ENCODE measurements at places on chromosomes 1 and 21.

GRCh38 chr1:96722958-96723357 lies 1.4 kb downstream of the PTBP2 start:
- no peak for DNase-seq

DNA sequence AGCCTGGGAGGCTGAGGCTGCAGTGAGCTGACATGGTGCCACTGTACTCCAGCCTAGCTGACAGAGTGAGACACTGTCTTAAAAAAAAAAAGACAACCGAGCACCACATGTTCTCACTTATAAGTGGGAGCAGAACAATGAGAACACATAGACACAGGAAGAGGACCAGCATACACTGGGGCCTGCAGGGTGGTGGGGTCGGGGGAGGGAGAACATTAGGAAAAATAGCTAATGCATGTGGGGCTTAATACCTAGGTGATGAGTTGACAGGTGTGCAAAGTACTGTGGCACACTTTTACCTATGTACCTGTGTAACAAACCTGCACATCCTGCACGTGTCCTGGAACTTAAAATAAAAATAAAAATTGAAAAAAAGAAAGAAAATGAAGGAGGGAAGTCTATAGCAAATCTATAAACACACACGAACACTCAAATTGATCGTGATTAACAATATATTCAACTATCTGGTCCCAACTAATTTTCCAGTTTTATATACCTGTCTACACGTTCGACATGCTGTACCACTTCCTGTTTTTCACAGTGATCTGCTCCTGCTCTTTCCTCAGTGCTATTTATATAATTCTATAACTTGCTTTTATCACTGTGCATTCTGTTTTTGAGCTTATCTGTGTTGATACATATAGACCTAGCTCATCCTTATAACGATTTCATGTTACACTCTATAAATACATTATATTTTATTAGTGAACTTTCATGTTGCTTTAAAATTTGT lies 27.2 kb downstream of the AK5 start:
- no peak for DNase-seq

DNA sequence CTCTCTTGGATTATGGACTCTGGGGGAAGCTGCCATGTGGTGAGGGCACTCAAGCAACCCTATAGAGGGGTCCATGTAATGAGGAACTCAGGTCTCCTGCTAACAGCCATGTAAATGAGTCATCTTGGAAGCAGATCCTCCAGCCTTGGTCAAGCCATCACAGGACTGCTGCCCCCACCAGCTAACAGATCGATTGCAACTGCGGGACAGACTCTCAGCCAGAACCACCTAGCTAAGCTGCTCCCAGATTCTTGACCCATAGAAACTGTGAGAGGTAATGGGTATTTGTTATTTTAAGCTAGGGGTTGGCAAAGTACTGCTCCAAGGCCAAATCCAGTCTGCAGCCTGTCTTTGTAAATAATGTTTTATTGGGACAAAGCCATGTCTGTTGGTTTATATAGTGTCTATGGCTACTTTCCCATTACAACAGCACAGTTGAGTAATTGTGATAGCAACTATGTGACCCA lies 27.6 kb upstream of the MAP3K7CL start:
- no peak for DNase-seq

DNA sequence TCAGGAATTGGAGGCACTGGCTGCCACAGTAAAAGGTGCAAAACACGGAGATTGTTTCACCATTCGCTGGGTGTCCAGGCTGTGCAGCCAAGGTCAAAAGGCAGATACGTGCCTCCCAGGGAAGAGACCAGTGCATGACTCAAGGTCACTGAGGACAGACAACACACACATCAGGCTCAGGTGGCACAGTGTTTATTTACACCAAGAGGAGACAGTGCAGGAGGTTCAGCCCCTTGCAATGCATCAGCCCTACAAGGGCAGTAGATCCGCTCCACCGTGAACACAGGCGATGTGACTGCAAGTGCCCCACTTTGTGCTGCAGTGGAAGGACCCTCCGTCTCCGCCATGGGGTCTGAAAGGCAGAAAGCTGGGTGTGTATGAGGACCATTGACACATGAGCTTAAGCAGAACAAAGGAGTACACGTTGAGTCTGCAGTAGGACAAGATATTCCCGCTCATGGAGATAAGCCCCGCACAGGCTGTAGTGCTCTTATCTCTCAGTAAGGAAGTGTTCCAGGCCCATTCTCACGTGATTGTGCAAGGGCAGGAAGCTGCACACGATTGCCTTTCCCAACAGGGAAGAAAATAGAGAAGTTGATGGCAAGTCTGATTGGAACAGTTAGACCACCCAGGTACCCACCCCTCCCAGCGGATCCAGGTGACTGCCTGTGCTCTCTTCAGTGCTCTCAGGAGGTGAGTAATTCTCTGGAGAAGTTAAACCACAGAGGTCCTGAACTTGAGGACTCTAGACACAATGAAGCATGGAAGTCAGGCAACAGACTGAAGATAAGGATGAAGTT lies 37.5 kb upstream of the QSOX1 start:
- no peak for DNase-seq

DNA sequence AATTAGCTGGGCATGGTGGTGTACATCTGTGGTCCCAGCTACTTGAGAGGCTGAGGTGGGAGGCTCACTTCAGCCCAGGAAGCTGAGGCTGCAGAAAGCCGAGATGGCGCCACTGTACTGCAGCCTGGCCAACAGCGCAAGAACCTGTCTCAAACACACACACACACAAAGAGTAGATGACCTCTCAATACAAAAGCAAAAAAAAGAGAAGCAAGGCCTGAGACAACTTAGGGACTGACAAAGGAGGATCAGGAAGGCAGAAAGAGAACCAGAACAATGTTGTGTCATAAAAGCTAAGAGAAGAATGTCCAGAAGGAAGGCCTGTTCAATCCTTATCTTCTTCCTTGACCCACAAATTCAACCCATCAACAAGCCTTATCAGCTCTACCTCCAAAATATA lies 18.5 kb downstream of the WASF2 start:
- DNase-seq = no peak

GRCh38 chr1:115184260-115184950 lies 95.1 kb upstream of the TSPAN2 start:
- no peak for DNase-seq

DNA sequence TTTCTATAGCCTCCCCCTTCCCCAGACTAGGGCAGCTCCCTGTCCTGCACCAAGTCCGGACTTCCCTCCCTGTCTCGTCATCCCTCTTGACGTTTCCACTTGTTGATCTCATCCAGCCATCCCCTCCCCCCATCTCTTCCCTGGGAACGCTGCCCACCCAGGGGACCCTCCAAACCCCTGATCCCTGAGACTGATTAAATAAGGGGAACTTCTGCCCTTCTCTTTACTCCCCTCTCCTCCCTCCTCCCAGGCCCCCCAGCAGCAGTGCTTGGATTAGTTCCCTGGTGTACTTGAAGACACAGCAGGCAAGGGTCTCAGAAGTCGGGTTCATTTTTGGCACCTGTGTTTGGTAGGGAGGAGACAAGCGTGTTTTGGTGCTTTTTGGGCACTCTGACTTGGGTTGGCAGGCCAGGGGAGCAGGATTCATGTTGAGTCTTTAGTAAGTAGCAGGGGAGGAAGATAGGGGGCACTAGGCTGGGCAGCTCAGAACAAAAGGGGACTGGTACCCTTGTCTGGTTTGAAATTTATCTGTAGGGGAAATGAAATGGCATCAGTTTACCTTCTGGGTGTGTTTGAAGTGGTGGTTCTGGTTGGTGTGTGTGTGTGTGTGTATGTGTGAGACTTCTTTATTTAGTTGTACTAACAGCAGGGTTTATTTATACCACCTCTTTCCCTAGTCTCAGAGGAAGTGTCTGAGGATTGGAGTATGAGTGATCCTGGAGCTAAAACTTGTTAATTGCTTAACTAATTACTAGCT lies 11.1 kb downstream of the VANGL2 start:
- DNase-seq = no peak

- DNase-seq = no peak
Measured at GRCh38 chr1:94777281-94777680, 42.9 kb upstream of the SLC44A3 start.

DNA sequence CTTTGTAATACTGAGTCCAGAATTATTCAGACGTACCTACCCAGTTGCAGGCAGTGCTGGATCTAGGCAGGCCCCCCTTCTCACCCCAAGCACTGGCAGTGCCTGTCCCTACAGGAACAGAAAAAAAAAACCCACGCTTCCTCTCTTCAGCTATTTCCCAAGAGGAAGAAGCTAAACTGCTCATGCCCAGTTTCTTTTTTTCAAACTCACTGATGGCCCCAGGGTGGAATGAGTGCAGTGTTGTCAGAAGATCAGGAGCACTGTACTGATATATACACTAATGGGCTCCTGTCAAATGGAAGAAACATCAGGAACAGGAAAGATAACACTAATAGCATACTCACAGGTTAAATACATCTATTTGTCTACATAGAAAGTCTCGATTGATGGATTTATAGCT lies 28.2 kb upstream of the DOCK7 start:
- DNase-seq = no peak

GRCh38 chr1:78292361-78292760 lies 198.4 kb upstream of the PTGFR start:
- DNase-seq = no peak

DNA sequence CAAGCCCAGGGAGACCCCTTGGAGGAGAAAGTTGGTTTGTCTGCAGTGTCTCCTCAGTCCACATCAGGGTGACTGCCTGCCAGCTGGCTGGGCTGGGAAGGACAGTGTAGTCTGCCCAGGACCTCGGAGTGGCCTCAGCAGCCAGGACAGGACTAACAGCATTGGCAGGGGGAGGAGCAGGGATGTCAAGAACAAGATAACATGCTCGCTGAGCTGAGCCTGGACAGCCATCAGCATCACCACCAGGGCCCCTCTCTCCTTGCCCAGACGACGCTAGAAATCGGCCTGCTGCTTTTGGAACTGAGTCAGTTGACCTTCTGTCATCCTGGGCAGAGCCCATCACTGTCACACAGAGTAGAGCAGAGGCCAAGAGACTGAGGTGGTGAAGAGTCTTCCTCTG lies 83.6 kb upstream of the CNTN2 start:
- DNase-seq = no peak

DNA sequence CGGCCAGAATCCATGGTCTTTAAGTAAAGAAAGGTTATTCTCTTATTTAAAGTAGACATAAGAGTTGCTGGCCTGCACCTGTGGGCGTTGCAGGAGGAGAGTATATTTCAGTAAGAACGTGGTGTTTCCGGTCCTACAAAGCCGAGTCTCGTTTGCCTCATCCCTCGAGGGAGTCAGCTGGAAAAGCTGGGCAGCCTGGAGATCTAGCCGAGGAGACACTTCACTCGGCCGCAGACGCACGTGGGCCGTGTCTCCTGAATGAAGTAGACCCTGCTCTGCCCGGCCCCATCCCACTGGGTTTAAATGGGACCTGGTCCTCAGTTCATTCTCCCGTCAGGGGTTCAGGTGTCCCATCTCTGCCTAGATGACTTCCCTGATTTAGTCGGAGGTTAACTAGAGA lies 14.9 kb downstream of the SLC45A1 start:
- DNase-seq = no peak

DNA sequence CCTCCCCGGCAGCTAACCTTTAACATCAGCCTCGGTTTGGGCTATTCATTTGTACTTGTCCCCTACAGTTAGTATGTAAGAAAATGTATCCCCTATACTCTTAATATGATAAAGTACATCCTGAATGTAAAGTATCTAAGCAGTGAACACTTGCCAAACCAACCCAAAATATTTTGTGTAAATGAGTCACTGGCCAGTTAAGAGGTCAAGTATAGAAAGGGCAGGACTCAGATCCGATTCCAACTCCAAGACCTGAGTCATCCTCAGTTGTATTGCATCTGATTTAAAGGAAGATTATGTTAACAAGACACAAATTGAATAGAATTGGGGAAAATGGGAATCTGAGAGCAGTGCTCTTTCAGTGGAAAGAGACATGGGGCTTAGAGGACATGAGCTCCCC lies 84.4 kb downstream of the CD58 start:
- DNase-seq = no peak

DNA sequence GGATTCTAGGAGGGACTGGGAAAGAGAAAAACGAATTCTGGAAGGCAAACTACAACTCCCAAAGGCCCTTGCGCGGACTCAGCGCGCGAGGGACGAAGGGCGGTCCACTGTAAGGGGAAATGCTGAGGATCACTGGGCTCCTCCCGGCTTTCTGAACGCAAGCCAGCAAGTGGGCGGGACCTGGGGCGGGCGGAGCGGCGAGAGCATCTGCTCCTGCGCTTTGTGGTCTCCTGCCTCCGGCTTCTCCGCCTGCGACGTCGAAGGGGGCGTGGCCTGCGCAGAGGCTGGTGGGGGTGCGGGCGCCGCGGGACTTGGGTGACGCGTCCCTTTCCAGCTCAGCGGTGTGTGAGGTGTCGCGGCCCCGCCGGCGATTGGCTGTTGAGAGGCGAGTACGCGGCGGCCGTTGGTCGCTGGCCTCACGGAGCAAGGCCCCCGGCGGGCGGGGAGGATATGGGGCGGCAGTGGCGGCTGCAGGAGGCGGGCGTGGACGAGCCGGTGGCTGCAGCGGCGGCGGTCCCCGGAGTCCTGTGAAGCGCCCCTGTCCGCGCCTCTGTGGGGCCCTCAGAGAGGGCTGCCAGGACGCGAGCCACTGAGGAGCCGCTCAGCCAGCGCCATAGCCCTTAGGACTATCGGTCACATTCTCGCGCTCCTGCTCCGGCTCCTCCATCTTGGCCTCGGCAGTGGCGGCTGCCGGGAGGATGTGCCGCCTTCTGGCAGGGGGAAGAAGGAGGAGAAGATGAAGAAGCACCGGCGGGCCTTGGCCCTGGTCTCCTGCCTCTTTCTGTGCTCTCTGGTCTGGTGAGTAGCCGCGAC lies at the start of gene SUCO:
SUCO (plus strand) TSS at position 451 of the 813 bp plus-strand sequence; CDS start at position 737, 286 bp downstream.
- peak; percentile 75 for DNase-seq

- DNase-seq = no peak
Measured at GRCh38 chr1:231990388-231990787, 363.8 kb downstream of the DISC1 start.

- no peak for DNase-seq
Measured at GRCh38 chr1:247212012-247212411, 40.2 kb upstream of the ZNF124 start.

DNA sequence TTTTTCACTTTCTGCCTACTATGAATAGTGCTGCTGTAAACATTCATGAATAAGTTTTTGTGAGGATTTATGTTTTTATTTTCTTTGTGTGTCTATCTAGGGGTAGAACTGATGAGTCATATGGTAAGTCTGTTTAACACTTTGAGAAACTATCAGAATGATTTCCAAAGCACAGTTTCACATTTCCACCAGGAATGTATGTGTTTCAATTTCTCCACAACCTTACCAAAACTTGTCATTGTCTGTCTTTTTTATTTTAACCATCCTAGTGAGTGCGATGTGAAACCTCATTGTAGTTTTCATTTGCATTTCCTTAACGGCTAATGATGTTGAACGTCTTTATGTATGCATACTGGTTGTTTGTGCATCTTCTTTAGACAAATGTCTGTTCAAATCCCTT lies 23.5 kb downstream of the RNASEL start:
- DNase-seq = no peak

GRCh38 chr1:47701741-47702515 lies 264.1 kb downstream of the FOXD2 start:
- DNase-seq = no peak

DNA sequence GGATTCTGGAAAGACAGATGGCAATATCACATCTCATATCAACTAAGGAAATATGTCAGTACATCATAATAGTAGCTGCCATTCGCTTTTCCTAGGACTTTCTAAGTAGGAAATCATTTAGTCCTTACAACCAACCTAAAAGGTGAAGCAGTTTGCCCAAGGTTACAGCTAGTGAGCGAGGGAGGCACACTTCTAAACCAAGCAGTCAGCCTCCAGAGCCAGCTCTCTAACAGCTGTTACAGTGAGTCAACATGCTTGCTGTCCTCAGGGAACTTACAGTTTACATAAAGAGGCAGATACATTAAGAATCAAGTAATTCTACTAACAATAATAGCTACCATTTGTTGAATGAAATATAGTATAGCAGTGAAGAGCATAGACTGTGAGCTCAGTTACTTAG lies 57.1 kb downstream of the GIPC2 start:
- DNase-seq = no peak
